Thymus (tissue), 14 donors: ENCODE measurements at places on chromosomes 6 and 20.

- no peak for DNase-seq
Measured at GRCh38 chr6:161444464-161444863, 170.6 kb upstream of the AGPAT4 start.

GRCh38 chr6:105301756-105302616 is 100.9 kb downstream of the PREP start:
- DNase-seq = no peak

DNA sequence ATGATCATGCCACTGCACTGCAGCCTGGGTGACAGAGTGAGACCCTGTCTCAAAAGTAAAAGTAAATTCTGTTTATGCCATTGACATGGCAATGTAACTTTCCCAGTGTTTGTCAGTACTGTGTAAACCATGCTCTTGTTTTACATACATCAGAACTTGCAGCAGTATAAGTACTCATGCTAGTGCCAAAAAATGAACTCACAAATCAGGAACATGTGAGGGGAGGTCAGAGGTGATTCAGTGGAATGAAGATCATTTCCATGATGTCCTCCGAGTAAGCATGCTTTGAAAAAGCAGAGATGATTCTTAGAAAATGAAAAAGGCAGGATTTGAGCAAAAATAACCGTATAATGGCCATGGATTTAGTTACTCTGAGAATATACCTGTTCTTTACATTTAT is 81.9 kb downstream of the ANKS1A start:
- no peak for DNase-seq

- no peak for DNase-seq
Measured at GRCh38 chr6:27836783-27837624, 75.2 kb downstream of the OR2B2 start.

- DNase-seq = no peak
Measured at GRCh38 chr20:43843096-43843964, 71.3 kb upstream of the TOX2 start.

DNA sequence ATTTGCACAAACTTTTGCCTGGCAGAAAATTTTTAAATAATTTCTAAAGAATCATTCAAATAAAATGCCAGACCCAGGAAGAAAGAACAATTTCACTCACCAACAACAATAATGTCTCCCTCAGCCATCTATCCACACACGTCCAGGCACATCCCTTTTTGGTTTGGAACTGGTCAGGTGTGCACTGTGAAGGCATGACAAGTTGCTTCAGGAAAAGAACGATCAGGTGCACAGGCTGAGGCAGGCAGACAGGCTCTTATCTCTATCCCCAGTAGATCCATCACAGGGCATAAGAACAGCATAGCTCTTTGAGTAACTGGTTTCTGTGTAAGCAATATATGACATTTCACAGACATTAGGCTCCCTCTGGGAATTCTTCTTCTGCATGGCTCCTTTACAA is 18.1 kb upstream of the NXT1 start:
- DNase-seq = no peak

GRCh38 chr6:84329077-84329476 is 101.6 kb upstream of the CEP162 start:
- DNase-seq = no peak

GRCh38 chr6:152355166-152355565 is 282.0 kb downstream of the SYNE1 start:
- no peak for DNase-seq

DNA sequence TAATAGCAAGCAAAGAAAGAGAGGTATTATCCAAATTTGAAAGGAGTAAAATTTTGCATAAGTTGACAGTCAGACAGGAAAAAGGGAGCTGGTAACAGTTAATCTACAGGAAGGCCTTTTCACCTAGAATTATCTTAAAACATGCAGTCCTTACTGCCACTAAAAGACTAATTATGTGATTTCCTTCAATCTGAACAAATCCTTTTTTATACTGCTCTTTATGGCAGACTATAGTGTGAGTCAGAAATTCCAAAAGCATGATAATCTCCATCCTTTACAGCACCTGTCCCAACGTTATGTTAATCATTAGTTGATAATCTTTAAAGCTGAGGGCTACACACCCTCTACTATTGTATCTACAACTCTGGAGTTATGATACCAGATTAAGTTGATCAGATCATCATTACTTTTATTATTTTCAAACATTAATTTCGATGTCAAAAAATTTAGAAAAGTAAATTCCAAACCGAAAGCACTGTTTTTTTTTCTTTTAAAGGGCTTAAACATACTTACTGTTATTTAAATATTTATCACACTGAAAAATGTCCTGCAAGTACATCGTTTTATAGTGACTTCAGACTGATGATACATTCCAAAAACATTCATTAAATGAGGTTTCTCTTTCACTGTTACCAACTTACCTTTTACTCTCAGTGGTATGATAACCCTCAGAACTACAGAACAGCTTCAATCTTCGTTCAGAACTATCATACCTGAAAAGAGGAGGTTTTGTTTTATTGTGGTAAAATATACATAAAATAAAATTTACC is 33.2 kb upstream of the AKAP7 start:
- no peak for DNase-seq

DNA sequence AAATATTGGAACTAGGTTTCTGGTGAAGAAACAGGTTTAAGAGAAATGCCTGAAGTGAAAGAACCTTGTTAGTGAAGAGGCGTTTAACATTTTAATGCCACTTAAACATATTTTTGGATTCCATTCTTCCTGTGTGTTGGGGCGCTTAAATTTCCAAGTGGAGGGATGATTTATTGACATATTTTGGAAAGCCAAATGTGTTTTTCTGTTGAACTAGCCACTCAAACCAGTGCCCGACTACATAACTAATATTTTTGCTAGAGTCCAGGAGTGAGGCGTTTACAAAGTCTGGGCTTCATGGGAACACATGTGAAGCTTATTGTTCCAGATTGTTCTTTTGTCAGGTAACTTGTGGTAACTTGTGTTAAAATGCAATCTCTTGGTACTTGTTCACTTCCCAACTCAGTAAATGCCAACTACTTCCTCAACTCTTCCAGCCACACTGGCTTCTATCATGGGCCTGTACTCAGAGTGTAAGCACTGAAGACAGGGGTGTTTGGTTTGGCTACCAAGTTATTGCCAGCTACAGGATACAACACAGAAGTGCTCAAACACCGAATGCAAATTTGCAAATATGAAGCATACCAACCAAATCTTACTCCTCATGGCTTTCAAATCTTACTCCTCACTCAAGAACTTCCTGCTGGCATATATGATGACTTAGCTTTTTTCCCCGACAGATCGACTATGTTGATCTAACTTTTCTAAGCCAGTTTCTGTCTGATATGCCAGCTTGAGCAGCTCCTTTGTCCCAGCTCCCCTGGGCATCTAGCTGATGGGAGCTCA is 2.0 kb upstream of the ZNFX1 start:
- no peak for DNase-seq

DNA sequence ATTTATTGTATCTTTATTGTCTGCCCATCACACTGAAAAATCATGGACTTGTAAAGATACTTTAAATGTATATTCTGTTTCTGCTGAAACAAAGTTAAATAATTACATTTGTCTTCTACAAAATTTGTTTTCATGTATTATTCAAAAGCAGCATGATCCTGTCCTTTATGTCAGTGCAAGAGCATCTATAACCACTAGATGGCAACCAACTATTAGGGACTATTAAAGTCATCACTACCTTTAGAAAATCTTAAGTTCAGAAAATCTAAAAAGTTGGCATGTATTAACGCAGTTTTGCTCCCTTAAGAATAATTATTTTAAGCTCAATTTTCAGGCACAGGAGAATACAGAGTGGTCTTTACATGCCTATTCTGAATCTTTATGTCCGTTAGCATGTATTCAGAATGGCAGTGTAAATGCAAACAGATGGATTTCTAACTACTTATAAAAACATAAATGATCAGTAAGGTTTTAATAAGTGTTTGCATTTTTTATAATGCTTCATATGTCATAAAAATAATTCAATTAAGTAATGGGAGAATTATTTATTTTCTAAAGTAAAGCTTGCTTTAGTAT is 17.8 kb downstream of the TMEM30A start:
- no peak for DNase-seq

DNA sequence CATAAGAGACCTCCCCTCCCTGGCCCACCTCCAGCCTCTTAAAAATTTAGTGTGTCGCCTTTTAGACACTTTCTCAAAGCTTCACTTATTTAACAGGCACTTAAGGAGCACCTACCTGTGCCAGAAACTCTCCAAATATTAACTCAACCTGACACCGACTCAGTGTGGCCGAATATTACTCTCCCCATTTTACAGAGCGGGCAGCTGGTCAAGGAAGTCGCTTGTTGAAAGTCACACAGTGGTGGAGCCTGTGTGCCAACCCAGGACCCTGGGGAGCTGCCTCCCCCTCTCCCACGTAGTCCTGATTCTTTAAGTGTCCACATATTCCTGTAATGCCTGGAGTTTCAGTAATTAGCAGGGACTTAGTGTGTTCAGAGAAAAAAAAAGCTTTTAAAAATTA is 1.0 kb upstream of the PMEPA1 start:
- DNase-seq = no peak

DNA sequence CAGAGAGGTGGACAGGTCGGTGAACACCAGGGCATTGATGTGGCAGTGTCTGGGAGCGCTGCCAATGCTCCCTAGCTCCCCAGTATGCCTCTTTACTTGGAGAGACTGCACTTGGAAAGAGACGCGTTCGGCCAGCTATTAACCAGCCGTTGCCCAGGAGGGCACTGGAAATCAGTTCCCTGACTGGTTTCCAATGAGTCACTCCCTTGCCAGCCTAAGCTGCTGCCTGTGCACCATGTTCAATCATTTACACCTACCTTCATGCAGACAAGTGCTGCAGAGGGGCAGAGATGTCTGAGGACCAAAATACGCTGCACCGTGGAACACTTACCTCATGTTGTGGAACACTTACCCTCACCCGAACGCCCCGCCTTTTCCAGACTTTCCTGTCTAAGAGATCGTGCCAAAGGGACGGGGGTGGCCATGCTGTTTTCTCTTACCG is 151.6 kb downstream of the SOBP start:
- no peak for DNase-seq

GRCh38 chr6:82083646-82084045 is 163.9 kb downstream of the IBTK start:
- DNase-seq = no peak

DNA sequence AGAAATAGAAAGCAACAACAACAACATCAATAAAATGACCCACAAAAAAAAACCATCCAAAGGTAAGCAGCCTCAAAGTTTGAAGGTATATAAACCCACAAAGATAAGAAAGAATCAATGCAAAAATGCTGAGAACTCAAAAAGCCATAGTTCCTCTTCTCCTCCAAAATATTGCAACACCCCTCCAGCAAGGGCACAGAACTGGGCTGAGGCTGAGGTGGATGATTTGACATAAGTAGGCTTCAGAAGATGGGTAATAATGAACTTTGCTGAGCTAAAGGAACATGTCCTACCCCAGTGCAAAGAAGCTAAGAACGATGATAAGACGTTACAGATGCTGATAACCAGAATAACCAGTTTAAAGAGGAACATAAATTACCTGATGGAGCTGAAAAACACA is 188.8 kb upstream of the BTBD3 start:
- no peak for DNase-seq
